ENCODE measurements at places on chromosomes 4 and X.

- DNase-seq, result no peak
- H3K4me1 ChIP-seq, result no peaks in the 10 kb centered on the region
- no peak overlapping the region for H3K4me3 ChIP-seq
- no peak overlapping the region for H3K27ac ChIP-seq
- no peaks in the 10 kb centered on the region for H3K36me3 ChIP-seq
Observed at GRCh38 chrX:4710618-4711433, 997.4 kb upstream of the PRKX start.

- no peaks in the 10 kb centered on the region for H3K36me3 ChIP-seq
- H3K4me3 ChIP-seq, result no peak overlapping the region
- no peak overlapping the region for H3K27ac ChIP-seq
- H3K27me3 ChIP-seq, result no peaks in the 10 kb centered on the region
Observed at GRCh38 chrX:20718592-20719380, 452.1 kb upstream of the RPS6KA3 start.

DNA sequence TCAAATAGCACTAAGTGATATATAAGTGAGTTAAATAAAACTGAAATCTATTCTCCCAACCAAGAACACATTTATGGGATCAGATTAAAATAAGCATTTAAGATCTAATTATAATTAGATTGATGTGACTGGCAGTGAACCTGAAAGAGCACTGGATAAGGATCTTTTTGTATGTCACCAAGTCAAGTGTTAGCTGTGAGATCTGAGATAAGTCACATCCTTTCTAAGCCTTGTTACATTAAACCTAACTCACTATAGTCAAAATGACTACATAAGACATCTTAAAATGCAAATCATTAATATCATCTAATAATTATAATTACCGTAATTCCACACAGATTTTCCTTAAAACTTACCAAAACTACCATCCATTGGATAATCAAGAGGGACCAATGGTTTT lies 1.6 kb downstream of the CCNA2 start:
- H3K27ac ChIP-seq, result no peak overlapping the region
- H3K4me3 ChIP-seq, result no peak overlapping the region

DNA sequence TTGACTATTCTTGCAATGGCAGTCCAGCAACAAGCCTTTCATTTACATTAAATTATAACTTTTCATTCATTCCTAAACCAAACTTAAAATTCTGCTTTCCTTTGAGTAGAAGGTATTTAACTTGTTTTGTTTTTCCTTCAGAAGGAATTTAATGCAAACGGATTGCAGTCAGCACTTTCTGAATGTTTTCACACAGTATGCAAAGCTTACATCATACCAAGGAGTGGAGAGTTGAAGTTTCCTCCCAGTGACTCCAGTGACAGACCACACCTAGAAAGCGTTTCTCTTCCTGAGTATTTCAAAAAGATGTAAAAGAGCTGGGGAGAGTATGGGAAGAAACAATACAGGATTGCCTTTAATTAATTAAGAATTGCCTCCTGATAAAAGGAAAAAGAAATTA lies 8.1 kb downstream of the EPGN start:
- no peaks in the 10 kb centered on the region for H3K4me1 ChIP-seq
- DNase-seq, result no peak
- no peaks in the 10 kb centered on the region for H3K27me3 ChIP-seq
- no peak overlapping the region for H3K4me3 ChIP-seq

GRCh38 chr4:74665346-74665745 lies 129.0 kb downstream of the BTC start:
- no peaks in the 10 kb centered on the region for H3K36me3 ChIP-seq
- H3K27me3 ChIP-seq, result no peaks in the 10 kb centered on the region
- H3K27ac ChIP-seq, result no peak overlapping the region
- no peak overlapping the region for H3K4me3 ChIP-seq

- H3K27me3 ChIP-seq, result no peaks in the 10 kb centered on the region
- H3K4me1 ChIP-seq, result no peaks in the 10 kb centered on the region
- DNase-seq, result no peak
Observed at GRCh38 chr4:68183417-68183816, 53.7 kb upstream of the TMPRSS11F start.

GRCh38 chr4:82785611-82786400 lies 12.8 kb downstream of the SCD5 start:
- no peak for DNase-seq
- no peaks in the 10 kb centered on the region for H3K27me3 ChIP-seq
- H3K27ac ChIP-seq, result peak overlapping the region; percentile 34
- H3K36me3 ChIP-seq, result no peaks in the 10 kb centered on the region
- no peak overlapping the region for H3K4me3 ChIP-seq

DNA sequence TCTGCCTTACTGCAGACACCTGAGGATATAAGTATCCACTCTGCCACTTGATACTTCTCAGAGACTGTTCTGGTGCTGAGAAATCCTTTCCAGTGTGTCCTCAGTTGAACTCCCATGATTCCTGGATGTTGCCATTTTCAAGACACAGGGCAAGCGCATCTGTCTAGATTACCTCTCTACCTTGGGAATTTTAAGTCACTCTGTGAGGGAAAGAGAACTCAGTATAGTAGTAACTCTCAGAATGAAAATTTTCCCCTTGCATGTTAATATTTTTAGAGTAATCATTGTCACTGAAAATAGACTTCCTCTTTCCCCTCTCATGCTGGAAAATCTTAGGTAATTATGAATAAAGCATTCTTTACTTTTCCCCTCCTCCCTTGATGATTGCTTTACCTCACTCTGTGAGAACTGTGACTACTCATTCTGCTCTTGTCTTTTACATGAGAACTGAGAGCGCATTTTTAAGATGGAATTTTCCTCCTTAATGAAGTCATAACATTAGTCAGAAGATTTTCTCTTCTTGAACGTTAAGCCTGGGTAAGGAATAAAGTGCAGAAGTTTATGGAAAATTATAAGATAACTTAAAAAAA lies 45.0 kb downstream of the TET2 start:
- H3K4me1 ChIP-seq, result no peaks in the 10 kb centered on the region
- H3K27ac ChIP-seq, result no peak overlapping the region
- no peak for DNase-seq
- H3K27me3 ChIP-seq, result no peaks in the 10 kb centered on the region

GRCh38 chrX:46617906-46618305 lies 44.3 kb downstream of the CHST7 start:
- H3K36me3 ChIP-seq, result no peaks in the 10 kb centered on the region
- H3K4me3 ChIP-seq, result no peak overlapping the region
- H3K27me3 ChIP-seq, result no peaks in the 10 kb centered on the region
- H3K4me1 ChIP-seq, result no peaks in the 10 kb centered on the region

GRCh38 chr4:174707051-174707676 lies 121.9 kb downstream of the GLRA3 start:
- no peak overlapping the region for H3K4me3 ChIP-seq
- H3K27ac ChIP-seq, result no peak overlapping the region
- DNase-seq, result no peak
- no peaks in the 10 kb centered on the region for H3K27me3 ChIP-seq

- no peaks in the 10 kb centered on the region for H3K27me3 ChIP-seq
- H3K27ac ChIP-seq, result peak overlapping the region; percentile 21
- no peak overlapping the region for H3K4me3 ChIP-seq
Observed at GRCh38 chr4:20297261-20297660, 45.6 kb downstream of the SLIT2 start.

DNA sequence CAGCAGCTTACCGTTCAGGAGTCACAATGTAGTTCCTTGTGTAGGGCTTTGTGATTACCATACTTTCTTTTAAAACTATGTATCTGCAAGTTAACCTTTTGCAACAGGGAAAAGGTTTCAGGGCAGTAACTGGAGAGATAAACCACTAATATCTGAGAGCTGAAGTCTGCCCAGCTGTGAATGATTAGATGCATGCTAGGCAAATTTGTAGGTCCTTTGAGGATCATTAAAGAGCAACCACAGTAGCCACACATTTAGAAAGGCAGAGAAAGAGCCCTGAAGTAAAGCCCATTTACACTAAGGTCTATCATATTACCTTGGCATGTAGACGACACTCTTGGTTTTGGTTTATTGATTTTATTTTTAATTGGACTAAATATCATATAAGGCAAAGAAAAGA lies 60.0 kb downstream of the ATP8A1 start:
- no peak overlapping the region for H3K27ac ChIP-seq
- DNase-seq, result no peak
- H3K27me3 ChIP-seq, result no peaks in the 10 kb centered on the region
- no peak overlapping the region for H3K4me3 ChIP-seq

DNA sequence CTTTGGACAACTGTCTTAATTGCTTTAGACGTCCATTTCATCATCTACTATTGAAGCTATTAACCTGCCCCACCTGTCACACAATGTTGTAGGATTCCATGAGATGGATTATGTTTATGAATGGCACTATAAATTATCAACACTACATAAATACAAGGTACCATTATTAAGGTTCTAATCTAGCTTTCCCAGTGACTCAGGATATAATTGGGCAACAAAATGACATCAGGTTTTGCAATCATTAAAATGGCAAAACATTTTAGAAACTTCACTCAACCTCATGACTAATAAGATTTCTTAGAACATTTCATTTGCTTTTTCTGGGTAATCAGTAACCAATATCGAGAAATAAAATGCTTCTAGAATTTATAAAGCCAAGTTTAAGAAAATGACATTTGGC lies 9.2 kb downstream of the HOPX start:
- DNase-seq, result no peak
- no peaks in the 10 kb centered on the region for H3K36me3 ChIP-seq
- H3K27ac ChIP-seq, result no peak overlapping the region
- no peaks in the 10 kb centered on the region for H3K4me1 ChIP-seq
- H3K4me3 ChIP-seq, result no peak overlapping the region

DNA sequence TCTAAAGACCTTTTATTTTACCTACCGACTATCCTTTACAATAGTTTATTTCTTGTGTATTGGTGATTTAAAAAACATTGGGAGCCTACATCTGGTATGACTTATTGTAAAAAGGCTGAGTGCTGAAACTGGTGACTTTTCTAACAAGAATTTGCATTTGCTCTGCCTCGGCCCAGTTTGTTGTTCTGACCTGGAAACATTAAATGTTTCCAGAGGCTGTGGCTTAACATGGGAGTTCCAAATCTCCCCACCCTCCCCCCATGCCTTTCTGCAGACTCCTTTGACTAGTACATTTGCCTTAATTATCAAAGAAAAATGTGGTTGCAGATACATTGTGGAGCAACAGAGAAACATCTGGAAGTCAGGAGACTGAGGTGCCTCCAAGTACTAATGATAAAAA lies 39.8 kb downstream of the SPCS3 start:
- no peak overlapping the region for H3K4me3 ChIP-seq
- H3K4me1 ChIP-seq, result no peaks in the 10 kb centered on the region
- no peak for DNase-seq
- H3K27ac ChIP-seq, result no peak overlapping the region
- no peaks in the 10 kb centered on the region for H3K36me3 ChIP-seq
- H3K27me3 ChIP-seq, result no peaks in the 10 kb centered on the region

DNA sequence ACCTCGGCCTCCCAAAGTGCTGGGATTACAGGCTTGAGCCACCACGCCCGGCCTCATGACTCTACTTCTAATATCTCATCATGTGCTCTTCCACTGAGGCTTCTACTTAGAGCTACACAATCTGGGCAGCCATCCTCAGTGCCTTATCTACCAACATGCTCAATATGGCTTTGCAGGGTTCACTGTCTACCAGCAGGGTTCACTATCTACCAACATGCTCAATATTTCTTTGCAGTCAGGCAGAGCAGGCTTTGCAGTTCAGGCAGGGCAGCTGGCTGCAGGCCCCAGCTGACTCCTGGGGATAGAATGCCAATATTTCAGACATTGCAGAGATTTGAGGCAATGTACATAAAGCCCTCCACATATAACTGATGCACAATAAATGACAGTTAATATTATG lies 47.5 kb downstream of the PKD2 start:
- H3K4me3 ChIP-seq, result no peak overlapping the region
- no peaks in the 10 kb centered on the region for H3K4me1 ChIP-seq
- no peak for DNase-seq
- peaks cover 2% of the 10 kb centered on the region for H3K36me3 ChIP-seq

DNA sequence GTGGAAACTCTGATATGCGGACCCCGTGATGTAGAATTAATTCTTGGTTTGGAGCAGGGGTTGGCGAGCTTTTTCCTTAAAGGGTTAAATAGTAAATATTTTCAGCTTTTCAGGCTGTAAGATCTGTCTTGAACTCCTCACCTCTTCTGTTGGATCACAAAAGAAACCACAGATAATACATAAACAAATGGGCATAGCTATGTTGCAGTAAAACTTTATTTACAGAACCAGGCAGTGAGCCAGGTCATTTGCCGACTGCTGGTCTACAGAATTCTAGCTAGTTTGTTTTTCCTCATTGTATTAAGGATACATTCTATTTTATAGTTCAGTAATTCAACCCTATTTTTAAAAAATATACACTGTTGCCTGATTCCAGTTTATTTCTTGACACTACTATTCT lies 116.6 kb downstream of the PAPSS1 start:
- no peak overlapping the region for H3K4me3 ChIP-seq
- no peak overlapping the region for H3K27ac ChIP-seq
- no peak for DNase-seq
- no peaks in the 10 kb centered on the region for H3K36me3 ChIP-seq
- H3K4me1 ChIP-seq, result no peaks in the 10 kb centered on the region

DNA sequence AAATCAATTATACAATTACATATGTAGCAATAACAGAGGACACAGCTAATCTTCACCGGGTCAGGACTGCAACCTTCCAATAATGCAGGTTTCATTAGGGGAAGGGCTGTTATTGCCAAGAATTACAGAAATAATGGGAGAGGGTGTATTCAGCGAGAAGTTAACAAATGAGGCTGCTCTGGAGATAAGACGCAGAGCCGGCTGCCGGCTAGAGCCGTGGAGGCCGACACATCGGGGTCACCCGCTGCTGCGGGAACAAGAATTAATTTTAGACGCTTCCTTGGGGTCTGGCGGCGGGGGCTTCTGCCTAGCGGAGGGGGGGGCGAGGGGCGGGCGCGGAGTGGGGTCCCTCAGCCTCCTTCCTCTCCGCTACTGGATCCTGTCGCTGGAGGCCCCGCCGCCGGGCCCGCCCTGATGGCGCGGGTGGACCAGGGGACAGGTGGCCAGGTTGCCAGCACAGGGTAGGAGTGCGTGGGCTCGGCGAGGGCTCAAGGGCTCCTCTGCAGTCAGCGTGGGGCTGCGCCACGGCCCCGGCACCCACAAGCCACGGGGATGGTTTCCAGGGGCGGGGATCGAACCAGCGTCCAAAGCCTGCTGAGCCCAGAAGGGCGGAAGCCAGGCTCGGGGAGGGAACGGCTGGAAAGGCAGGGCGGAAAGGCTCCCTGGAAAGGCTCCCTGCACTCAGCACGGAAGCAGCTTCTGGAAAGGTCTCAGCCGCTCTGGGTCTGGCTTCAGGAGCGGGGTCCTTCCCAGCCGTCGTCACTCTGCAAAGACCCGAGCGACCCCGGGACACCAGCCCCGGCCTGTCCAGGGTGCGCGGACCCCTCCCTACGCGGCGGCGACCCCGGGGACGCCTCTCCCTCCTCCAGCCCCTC lies 113.8 kb upstream of the NKX1-1 start:
- H3K27ac ChIP-seq, result no peak overlapping the region
- H3K36me3 ChIP-seq, result no peaks in the 10 kb centered on the region
- DNase-seq, result no peak
- H3K4me3 ChIP-seq, result peak overlapping the region; percentile 32
- peaks cover 12% of the 10 kb centered on the region for H3K4me1 ChIP-seq
- no peaks in the 10 kb centered on the region for H3K27me3 ChIP-seq

DNA sequence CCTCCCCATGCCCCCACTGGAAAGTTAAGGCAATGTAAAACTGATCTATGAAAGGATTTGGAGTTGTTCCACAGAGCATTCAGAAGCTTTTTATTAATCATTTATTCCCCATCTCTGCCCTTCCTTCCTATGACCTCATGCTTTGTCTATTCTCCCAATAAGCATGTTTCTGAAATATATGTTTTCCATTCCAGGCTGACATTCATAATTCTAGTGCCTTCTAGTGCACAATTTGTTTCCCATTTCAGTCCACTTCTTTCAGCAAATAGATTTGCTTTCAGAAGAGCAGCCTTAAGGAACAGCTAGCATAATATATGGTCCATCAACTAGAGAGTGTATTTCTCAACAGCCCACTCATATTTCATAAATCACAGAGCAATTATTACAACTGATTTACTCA lies 77.1 kb upstream of the ATXN3L start:
- no peak for DNase-seq
- no peaks in the 10 kb centered on the region for H3K27me3 ChIP-seq
- H3K36me3 ChIP-seq, result no peaks in the 10 kb centered on the region
- H3K4me1 ChIP-seq, result no peaks in the 10 kb centered on the region
